Stimulated activated CD8-positive, alpha-beta memory T cell treated with anti-CD3 and anti-CD28 coated beads, Interleukin-2, amount 100 ng/mL, for 48 hours (primary cell): ENCODE measurements at places on chromosomes 13 and 19.

- no peak for DNase-seq
These were observed 295.6 kb downstream of the TBC1D4 start for GRCh38 chr13:75186379-75186778.

DNA sequence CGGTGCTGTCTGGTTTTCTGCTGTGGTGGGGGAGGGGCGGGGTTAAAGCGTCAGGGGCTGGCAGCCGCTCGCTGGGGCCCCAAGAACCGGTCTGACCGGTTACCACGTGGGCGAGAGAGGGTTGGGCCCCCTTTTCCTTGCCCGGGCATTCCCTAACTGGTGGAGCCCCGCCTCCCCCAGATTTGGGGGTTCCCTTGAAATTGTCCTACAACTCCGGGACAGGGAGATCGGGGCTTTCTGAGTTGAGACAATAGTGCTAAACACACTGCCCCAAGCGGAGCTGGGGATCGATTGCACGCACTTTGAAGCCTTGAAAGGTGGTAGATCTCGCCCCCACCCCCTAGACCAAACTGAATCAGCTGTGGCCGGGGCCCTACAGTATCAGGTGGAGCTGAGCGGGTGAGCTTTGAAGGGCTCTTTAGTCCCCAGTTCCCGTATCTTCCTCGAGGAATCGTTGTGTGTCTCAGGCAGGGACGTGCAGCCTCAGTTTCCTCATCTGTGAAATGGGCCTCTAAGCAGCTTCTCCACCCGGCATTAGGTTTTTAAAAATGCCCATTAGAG lies 4.8 kb downstream of the IER2 start:
- DNase-seq = peak; percentile 72

GRCh38 chr13:43981091-43981490 lies 101.4 kb downstream of the LACC1 start:
- DNase-seq = no peak

DNA sequence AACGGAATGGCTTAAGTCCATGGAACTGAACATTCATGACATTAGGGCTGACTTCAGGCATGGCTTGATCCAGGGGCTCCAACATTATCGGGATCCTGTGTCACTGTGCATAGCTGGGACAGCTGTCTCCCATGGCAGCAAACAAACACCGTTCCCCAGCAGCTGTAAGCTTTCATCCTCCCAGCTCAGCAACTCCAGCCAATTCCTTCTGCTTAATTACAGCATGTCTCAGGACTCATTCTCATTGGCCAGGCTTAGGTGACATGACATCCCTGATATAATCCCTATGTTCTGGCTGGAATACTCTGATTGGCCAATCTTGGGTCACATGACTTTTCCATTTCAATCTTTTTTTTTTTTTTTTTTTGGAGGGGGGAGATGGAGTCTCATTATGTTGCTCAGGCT lies 10.9 kb upstream of the TLE5 start:
- no peak for DNase-seq

- DNase-seq = no peak
These were observed 28.2 kb downstream of the VSTM1 start for GRCh38 chr19:54035215-54036178.

- no peak for DNase-seq
These were observed 379.4 kb downstream of the KLF12 start for GRCh38 chr13:73754727-73755292.

DNA sequence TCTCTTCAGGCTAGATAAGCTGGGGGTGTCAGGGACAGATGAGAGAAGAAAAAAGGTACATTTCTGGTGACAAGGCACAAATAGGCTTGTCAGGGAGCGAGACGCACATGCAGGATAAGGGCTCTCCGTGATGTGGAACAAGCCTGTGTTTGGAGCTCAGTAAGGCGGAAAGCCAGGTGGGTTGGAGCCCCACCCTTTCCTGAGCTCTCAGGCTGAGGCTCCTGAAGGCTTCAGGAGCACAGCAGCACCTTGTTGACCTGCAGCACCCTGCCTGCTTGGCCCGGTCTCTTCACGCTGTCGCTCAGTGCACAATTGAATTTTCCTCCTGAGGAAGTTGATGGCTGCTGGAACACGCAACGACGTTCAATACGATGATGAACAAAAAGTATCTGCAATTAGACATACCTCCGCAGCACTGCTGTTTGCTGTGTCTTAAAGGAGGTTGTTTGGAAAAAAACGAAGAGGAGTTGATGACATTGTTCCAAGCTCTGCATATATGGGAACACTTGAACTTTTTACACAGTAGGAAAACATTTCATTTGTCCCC lies 29.3 kb downstream of the SERP2 start:
- no peak for DNase-seq

DNA sequence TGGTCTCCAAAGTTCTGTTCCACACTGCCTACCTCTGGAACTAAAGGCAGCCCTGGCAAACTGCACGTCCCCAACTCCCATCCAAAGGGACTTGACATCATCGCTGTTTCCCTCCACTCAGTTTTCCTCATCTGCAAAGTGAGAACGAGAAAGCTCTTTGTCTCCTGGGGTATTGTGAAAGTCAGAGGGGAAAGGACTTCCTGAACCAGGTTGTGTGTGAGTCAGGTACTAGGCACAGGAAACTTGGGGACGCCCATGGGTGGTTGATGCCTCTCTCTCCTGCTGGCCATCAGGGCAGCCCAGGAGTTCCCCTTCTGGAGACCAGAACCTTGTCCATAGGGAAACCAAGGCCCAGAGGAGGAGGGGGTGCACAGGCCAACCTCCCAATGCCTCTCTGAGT lies 4.7 kb downstream of the CRLF1 start:
- DNase-seq = no peak

GRCh38 chr19:46147791-46148288 lies at the start of gene IGFL2:
Gene IGFL2, plus strand, starts transcription at chr19:46148238. Its CDS starts 41 bp downstream, at chr19:46148279.
- DNase-seq = no peak

DNA sequence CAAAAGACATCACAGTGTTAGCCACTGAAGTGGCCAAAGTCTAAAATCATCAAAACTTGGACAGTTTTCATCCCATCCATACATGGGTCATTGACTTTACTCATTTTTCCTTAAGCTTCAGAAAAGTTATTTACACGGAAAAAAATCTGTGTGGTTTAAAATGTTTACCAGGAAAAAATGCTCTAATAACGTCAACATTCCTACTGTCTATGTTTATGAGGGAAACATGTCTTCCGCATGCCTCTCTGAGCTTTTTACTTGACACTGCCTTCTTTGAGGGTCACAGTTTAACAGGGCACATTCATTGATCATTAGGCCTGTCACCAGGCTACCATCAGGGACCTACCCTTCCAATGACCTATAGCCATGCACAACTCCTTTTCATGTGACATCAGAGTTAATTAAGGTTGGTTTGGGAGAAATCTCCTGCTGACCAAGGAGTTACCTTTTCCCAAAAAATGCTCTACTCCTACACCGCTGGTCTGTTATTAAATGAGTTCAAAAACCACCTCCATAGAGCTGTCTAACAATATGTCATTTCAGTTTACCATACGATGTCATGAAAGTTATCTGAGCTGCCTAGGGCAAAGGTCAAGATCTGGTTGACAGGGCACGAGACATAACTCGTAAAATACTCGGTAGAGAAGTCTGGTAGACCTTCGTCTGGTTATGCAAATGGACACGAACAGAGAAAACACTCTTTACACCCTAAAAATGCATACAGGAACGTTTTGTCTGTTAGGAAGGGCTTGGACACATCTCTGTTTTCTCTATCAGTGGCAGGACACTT lies 17.8 kb downstream of the FLT1 start:
- DNase-seq = no peak

GRCh38 chr13:76764429-76764828 lies 121.8 kb downstream of the KCTD12 start:
- DNase-seq = no peak

GRCh38 chr19:55075371-55075998 lies at the start of gene EPS8L1:
Gene EPS8L1, plus strand, starts transcription at chr19:55075869. Its CDS starts 576 bp downstream, at chr19:55076445.
- no peak for DNase-seq

DNA sequence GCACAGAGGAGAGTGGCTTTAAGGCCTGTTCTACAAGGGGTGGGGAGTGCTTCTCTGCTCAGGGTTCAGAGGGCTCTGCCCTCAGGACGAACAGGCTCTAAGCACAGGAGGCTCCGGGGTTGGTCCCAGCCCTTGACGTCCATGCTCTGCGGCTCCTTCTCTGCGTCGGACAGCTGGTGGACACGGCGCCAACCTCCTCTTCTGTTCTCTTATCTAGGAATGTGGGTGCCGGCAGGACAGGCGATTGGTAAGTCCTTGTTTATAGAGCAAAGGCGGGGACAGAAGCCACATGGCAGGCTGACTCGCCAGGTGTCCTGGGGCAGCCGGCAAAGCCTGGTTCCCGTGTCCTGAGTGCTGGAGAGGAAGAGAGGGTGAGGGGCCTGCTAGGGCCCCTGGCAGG lies 8.4 kb upstream of the RPS15 start:
- DNase-seq = no peak

GRCh38 chr19:51020988-51021651 lies 1.6 kb upstream of the KLK10 start:
- no peak for DNase-seq

- DNase-seq = no peak
These were observed 28.5 kb upstream of the PSPC1 start for GRCh38 chr13:19810996-19811881.

DNA sequence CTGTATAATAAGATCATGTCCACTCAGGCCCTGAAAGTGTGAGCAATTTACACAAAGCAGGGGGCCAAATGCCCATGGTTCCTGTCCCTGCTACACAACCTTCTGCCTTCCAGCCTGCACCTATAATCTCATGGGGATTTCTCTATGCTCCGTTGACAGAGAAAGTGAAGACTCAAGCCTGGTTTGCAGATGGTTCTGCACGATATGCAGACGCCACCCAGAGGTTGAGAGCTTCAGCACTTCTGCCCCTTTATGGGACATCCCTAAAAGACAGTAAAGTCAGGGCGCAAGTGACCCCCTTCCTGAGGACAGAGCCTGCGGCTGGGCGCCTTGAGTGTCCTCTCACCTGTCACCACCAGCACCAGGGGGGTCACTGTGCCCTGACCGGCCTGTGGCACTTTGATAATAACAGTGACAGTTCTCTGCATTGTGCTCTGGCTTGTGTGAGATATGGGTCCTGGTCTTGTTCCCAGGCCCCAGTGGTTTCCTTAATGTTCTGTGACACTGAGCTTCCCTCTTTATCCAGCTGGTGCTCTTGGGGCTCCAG lies 15.1 kb downstream of the LILRA5 start:
- no peak for DNase-seq

GRCh38 chr13:49020940-49021553 lies 45.3 kb downstream of the FNDC3A start:
- no peak for DNase-seq

DNA sequence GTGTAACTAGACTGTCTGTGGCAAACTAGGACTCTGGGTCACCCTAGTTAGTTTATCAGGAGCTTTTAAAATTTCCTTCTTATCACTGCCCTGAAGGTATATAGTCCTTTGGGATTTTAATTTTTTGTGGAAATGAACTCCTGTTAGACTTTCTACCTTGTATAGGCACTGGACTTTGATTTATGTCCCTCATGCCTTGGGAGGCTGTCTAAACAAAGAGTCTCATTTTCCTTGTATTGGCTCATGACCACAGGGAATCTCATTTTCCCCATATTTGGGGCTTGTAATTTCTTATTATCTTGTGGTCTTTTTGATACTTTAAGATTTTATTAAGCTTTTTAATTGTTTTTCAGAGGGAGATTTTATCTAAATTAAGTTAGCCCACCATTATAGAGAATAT lies 21.4 kb downstream of the KCTD4 start:
- DNase-seq = no peak

DNA sequence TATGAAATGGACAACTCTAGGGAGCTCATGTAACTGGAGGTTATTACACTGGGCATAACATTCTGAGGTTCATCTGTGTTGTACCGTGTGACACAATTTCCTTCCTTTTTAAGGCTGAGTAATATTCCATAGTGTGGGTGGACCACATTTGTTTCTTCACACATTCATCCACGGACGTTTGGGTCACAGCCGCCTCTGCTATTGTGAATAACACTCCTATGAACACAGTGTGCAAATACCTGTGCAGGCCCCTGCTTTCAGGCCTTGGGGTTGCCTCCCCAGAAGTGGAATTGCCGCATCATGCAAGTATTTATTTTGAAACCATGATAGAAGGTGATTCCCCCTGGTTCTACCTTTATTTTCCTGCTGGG lies 63.4 kb upstream of the MCF2L start:
- DNase-seq = no peak

- no peak for DNase-seq
These were observed 32.2 kb downstream of the MYO9B start for GRCh38 chr19:17107546-17108452.

- DNase-seq = peak; percentile 84
These were observed 17.7 kb upstream of the SPACA4 start for GRCh38 chr19:48588670-48589401.
